ENCODE measurements at places on chromosomes 12 and 14.
A peak's percentile ranks its signal among the peaks of the same experiment; 100 is the strongest.

- DNase-seq, result peak; percentile 75
These were observed 87.2 kb downstream of the NINJ2 start for GRCh38 chr12:575948-576614.

DNA sequence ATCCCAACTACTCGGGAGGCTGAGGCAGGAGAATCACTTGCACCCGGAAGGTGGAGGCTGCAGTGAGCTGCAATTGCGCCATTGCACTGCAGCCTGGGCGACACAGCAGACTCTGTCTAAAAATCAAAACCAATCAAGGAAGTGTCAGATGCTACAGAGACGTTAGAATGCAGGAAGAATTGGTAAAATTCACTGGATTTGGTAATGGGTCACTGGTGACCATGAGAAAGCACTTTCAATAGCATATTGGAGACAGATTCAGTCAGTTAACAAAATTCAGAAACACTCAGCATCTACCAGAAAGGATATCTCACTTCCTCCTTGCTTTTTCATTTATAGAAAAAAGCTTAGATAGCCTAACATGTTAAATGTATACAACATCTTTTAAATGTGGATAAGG is 17.5 kb downstream of the BIN2 start:
- no peak for DNase-seq

- no peak for DNase-seq
These were observed 113.5 kb upstream of the PCED1B start for GRCh38 chr12:46965880-46966279.

- no peak for DNase-seq
These were observed 116.0 kb downstream of the METTL25 start for GRCh38 chr12:82474181-82474797.

DNA sequence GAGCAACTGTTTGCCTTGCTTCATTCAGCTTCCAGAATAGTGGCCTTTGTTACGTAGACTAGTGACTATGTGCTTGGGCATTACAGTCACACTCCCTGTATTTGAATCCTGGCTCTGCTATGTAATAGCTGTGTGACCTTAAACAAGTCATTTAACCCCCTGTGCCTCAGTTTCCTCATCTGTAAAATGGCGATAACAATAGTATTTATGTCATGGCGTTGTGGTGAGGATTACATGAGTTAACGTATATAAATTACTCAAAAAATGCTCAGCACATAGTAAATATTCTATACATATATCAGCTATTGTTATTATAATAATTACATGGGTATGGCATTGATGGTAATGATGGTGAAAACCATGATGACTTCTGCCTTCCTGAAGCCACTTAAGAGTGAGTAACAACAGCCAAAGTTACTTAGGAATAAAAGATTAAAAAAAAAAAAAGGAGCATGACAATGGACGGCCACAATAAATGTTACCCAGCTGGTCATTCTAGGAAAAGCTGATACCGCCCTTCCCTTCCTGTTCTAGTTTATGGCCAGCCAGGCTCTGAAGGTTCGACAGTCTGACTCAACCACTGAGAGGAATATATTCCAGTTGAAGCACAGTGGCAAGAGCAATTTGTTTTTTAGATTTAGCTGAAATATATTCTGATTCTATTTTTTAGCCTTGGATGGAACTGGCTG is 9.9 kb upstream of the ADIPOR2 start:
- DNase-seq, result no peak

- DNase-seq, result no peak
These were observed 2.7 kb downstream of the CIROP start for GRCh38 chr14:23101986-23102625.

DNA sequence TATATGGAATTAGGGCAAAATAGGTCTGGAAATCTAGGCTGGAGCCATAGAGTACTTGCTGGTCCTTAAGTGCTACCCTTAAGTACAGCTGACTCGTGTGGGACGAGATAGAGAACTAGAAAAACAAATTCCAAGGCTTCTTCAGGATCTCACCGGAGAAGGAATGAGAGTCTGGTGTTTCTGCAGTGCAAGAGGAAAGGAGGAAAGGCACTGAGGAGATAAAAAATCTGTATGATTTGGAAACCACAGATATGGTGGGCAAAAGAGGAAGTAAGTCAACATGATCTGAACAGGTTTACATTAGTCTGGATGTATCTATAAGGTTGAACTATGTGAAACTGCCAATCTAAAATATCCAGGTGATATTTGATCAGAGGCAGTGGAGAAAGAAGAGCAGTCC is 134.4 kb upstream of the SOX5 start:
- no peak for DNase-seq

DNA sequence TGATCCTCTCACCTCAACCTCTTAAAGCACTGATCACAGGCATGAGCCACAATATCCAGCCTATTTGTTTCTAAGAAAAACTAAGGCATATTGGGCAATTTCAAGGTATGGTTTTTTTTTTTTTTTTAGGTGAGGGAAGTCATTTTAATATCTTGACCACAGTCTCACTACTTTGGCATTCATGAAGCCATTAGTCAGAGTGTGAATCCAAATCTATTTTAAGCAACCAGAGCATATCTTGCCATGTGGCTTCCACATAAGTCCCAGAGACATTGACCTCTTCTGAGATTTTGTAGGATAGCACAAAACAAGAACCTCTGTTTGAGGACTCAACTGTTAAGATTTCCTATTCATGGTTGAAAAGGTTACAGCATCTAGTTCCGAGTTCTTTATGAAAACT is 130.3 kb upstream of the RBM19 start:
- no peak for DNase-seq

DNA sequence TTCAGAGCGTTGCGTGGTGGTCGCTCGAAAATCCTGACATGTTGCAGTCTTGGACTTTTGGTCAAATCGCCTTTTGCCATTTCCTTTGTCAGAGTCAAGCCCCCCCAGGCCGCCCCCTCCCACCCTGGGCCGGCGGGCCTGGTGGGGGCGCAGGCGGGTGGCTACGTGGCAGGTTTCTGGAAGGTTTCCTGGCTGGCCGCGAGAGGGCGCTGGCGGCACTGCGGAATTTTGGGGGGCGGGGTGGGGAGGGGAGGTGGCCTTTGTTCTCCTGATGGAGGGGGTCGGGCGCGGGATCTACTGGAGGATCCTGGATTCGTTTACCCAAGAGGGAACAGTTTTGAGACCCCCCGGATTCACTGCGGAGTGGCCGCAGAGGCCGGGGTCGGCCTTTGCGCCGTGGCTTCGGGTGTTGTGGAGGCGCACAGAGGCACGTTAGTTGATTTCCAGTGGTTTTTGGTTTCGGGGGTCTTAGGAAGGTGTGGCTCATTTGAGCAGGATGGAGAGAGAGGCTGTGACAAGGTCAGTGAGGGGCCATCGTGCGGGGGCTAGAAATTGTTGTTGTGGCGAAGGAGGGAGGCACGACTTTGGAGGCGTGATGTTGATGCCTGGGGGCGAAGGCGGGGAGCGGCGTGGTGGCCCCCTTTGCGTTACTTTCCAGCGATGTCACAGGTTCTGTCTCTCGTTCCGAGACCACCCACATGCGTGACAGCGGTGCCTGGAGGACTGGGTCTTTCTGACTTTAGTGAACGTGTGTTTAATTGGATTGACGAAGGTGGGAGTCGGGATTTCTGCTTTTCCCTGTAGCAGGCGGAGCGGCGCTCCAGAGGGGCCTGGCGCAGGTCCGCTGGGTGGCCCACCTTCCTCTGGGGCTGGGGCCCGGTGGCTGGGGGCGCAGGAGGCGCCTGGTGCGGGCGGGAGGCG is 1.4 kb downstream of the MEG3 start:
- DNase-seq, result no peak

DNA sequence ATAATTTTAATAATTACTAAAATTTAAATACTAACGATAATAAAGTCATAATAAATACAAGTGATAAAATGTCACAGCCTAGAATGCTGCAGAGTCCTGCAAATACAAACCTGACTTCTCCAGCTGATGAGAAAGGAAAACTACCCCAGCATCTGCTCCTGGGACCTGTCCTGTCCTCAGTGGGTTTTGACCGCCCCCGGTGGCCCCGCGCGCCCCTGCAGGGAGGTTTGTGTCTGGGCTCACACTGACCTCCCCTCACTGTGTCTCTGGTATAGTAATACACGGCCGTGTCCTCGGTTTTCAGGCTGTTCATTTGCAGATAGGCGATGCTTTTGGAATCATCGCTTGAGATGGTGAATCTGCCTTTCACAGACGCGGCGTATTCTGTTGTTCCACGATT is 1139.4 kb downstream of the TMEM121 start:
- peak; percentile 12 for DNase-seq

GRCh38 chr12:49198431-49199155 is 9.7 kb upstream of the TUBA1A start:
- no peak for DNase-seq

DNA sequence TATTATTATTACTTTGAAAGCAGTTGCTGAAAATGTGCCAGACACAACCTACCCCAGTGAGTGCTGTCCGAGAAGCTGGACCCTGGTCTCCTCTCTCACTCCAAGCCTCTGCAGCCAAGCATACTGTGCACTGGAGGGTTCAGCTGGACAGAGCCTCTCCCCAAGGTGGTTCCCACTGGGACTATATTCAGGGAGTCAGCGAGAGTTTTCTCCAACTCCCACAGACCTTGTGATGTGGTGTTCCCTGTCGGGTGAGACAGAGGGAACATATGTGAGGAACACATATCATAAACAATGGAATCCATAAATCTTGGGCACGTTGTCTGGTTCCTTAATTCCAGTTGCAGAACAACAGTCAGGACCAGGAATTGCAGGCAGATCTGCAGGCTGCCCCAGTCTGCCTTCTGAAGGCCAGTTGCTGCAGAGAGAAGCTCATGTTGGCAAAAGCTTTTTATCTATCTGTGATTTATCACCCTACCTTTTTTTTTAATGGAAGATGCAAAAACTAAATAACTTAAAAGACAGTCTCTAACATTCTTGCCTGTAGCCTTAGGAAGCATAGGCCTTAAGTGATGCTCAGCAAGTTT is 619.8 kb upstream of the TBX3 start:
- no peak for DNase-seq

- DNase-seq, result no peak
These were observed 37.1 kb upstream of the STK38L start for GRCh38 chr12:27206801-27207502.

- DNase-seq, result no peak
These were observed 34.6 kb downstream of the NOC4L start for GRCh38 chr12:132178801-132179401.

GRCh38 chr12:57210926-57211692 is 5.5 kb upstream of the NXPH4 start:
- no peak for DNase-seq

GRCh38 chr12:3150931-3151835 is 74.0 kb downstream of the TSPAN9 start:
- DNase-seq, result no peak

DNA sequence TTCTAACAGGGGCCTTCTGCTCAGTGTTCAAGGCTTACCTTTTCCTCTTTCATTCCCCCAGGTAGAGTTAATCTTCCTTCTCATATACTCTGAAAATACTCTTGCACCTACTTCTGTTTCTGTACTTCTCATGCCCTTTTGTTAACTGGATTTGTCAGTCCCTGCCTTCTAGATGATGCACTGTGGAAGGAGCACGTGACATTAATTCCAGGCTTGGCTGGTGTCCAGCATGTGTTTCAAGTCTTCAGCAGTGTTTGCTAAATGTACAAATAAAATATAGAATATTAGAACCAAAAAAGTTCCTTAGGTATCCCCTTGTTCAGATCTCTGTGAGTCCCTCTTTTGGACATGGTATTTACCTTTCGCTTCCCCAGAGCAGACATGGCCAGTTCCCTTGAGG is 27.9 kb upstream of the EVL start:
- DNase-seq, result no peak

DNA sequence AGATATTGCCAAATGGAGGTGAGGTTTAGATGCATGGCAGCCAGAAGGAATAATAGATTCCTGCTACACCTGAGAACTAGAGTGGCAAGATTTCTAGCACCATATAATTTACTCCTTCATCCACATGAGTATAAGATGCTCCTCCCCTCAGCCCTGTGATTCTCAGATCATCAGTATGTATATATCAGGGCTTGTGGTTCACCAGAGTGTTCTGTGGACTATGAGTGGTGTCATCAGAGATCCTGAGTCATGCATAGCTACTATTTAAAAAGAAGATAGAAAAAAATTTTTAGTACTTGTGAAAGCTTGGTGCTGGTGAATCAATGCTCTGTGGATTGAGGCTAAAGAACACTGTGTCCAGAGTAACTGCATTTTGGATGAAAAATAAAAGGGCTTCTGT is 285.9 kb downstream of the BMP4 start:
- DNase-seq, result no peak

DNA sequence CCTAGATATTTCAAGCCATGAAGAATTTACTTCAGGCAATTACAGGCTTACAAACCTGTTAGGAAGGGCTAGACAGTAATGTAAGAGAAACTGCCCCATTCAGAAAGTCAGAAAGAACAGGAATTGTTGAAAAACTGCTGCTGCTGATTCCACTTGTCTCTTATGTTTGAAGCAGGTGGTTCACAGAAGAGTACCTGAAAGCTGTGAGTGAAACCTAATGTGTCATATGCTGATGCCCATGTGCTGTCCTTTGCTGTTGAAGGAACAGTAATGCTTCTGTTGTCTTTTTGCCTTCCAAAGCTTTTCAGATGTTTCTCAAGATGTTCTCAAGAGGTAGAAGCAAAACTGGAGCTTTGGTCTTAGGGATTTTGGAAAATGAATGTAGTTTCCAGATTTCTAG is 39.0 kb downstream of the MNAT1 start:
- peak; percentile 12 for DNase-seq

DNA sequence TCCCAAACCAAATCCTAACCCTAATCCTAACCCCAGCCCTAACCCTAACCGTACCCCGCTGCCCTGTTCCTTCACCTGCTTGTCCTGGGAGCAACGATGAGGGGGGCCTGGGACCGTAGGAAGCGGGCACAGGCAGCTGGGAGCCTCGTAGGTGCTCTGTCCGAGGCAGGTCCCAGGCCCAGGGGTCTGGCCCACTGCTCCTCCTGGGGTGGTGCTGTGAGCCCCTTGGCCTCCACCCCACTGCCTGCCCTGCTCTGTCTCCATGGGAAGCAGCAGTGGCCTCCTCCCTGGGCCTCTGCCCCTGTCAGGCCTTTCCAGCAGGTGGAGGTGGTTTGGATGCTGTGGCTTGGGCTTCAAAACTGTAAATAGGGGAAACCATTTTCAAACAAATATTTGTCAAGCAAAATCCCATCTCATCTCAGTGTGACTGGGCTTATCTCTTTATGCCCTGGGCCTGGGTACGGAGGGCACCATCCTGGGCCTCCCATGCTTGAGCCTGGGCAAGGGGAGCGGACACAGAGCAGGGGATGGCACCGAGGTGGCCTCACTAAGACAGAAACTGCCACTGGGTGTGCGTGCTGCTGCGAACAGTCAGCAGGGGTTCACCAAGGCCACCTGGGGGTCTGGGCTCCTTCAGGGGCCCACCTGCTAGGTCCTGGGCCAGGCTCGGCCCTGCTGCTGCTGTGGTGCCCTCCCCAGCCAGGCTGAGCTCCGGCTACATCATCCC is 3.7 kb upstream of the BEGAIN start:
- DNase-seq, result no peak

- DNase-seq, result peak; percentile 66
These were observed 767 bp upstream of the TCP11L2 start for GRCh38 chr12:106301611-106302321.
